ENCODE measurements at places on chromosomes 5 and 9.

DNA sequence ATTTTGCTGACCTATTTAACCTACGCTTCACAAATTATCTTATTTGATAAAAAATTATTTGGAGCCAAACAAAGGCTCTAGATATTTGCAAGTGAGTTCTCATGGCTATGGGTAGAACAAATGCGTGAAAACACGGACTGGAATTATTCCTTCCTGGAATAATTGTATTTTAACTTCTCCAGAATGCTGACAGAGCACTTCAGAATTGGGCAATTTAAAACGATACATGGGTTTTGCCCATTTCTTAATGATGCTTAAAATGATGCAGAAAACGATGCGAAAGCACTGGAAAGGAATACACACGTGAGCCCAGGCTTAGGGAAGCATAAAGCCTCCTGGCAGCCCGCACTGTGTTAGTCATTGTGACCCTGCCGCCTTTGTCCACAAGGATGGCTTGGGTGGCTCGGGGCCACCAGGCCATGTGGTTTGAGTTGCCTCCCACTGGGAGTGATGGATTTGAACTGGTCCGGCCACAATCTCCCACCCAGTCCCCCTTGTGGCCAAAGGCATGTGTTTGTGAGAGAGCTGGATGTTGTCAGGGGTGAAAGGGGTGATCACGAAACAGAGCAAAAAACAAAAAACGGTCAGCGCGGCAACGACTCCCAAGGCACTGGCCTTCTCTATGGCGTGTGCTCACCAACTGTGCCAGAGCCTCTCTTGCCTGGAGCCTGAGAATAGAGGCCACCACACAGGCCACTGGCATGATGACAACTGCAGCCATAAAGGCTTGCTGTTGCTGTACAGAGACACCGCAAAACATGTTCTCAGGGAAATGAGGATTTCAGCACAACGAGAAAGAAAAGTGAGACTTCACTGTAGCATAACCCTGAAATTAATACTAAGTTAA lies 234.2 kb upstream of the ADAMTS16 start:
- no peak for DNase-seq

DNA sequence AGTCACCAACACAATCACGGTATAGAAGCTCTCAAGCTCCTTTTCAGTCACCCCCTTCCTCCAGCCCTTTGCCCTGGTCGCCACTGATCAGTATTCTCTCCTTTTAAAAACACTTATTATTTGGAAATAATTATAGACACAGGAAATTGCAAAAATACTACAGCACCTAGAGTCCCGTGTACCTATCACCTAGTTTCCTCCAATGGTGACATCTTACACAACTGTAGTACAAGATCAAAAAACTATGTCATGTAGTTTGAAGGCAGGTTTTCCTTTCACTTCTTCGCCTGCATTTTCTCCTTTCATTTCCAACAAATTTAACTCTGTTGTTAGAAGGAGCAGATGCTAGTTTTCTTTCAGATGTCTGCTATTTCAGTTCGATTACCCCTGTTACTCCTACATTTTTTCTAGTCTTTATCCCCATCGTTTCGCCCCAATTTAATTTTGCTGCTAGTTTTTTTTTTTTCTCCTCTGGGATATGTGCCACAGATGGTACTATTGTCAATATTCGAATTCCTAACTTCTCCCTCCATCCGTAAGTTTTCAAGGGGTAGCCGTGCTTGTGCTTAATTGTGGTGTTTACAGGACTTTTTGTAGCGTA lies 612 bp upstream of the ATG10 start:
- no peak for DNase-seq

DNA sequence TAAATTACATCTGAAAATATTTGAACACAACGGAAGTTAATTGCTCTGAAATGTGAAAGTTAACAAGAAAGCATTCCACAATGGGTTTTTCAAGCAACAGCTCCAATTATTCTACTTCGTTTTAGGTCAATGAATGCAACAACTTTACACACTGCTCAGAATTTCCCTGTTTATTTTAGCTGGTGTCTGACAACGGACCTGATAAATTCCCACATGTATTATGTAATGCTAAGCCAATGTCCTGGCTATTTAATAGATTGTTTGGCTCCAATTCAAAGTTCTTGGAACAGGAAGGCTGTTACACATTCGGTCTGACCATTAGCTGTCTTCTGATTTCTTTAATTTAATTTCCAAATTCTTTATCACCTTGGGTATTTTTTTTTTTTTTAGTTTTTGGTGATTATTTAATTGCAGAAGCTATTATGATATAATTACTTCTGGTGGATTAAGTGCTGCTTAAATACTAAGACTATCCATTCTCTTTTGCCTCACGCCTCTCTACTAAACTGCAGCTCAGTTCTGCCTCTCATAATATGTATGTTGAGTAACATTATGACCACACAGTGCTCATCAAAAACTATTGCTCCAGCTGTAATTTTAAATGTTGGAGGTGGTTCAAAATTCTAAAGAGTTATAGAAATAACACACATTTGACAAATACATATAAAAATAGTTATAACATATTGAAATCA lies 57.9 kb downstream of the MEF2C start:
- DNase-seq = peak; percentile 48

DNA sequence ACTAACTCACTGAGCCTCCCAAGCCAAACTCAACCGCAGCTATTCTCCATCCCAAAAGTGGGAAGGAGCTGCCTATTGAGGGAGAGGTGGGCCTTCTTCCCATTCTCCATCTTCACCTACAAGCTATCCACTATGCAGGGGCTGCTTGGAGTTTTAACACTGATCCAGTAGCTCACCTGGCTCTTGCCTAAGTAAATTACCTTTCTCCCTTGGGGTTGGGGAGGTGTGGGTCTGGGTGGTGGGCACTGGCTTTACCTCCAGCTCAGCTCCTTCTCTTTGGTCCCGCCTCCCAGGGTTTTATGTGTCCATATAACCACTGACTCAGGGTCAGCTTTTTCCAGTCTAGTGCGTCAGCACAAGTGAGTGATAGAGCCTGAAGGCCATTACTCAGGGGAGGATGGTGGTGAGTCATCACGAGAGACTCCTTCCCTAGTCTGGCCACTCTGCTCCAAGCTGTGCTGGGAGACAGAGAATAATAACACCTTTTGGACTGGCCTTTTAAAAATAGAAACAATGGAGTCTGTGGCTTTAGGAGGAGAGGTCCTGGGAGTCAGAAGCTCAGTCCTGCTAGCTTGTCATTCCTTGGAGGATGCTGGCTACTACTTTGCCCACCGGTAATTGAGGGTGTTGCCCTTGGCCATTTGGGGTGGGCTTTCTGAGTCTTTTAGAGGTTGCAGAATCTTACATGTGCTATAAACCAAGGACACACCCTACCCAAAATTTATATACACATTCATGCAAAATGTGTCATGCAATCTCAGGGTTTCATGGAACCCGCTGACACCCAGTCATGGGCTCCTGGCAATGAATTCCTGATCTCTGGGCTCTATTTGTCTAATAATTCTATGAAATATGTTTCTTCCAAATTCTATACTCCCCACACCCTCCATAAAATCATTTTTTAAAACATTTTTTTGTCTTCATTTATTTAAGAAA lies 35.6 kb upstream of the ATP6V1G1 start:
- no peak for DNase-seq

DNA sequence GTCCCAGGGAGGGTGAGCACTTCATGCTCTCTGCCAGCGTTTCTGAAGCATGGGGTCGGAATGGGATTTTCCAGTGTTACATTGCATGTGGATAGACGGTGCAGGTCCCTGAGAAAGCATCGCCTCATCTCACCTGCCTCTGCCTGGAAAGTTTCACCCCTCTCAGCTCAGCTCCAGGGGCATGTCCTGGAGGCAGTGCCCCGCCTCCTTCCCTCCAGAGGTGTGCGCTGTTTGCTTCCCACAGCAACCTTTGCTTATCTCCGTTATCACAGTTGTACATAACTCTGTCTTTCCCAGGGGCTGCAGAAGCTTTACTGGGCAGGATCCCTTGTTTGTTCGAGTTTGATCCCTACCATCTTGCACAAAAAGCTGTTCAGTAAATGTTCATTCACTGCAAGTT lies 10.7 kb upstream of the CREBRF start:
- no peak for DNase-seq

- DNase-seq = no peak
These were observed 732 bp downstream of the MARCHF11 start for GRCh38 chr5:16178745-16179372.
